ENCODE measurements at places on chromosomes 12 and 14.

DNA sequence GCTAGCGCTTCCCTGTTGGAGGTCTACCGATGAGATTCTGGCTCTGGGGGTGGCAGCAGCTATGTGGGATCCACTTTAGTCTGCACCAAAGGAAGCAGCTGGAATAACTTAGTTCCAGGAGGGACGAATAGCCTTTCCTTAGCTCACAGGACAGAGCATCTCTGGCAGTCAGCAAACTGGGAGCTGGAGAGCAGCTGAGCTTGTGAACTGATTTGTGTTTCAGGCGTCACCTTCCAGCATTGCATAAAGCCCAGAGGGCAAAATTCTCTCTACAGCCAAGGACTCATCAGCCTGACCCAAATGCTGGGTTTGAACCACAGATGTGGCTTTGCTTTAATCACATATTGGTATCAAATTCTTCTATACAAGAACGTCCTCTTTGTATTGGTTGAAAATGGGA lies 81.9 kb upstream of the PELI2 start:
- no peak for DNase-seq

- DNase-seq, result no peak
Observed at GRCh38 chr12:107105410-107105703, 12.0 kb upstream of the CRY1 start.

GRCh38 chr12:116556964-116557698 lies 2.0 kb upstream of the MAP1LC3B2 start:
- no peak for DNase-seq

DNA sequence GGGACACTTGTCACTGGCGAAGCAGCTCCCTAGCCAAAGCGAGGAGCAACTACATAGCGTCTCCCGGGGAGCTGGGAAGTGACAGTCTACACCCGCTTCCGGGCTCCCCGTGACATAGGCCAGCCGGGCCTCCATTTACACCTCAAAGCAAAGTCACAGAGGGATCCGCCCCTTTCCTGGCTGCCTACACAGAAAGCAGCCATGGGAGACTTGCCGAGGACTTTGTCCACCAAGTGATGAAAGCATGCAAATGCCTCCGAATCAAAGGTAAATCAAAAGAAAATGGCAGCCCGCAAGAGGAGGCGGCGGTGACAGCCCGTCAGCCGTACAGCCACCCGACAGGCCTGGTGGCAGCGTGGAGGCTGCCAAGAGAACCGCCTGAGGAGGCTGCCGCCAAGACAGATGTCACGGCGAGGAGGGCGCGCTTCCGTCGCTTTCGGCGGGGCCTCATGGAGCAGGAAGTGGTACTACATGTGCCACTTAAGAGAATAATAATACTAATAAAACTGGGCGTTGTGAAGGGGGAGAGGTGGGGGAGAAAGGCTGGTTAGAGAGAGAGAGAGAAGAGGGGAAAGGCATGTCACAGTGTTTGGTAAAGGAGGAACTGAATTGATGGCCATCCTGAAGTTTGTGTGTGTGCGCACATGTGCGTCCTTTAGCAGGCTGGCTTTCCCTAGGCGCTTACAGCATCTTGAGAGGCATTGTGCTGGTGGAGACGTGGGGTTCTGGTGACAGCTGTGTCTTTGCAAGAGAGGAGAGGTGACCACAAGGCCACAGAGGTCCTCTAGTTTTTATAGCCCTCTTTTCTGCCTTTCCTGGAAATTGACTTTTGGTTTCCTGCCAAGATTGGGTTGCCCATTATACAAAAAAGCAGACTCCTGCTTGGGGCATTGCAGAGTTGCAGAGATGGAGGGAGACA lies 661.7 kb downstream of the VRK1 start:
- DNase-seq, result peak; percentile 77

DNA sequence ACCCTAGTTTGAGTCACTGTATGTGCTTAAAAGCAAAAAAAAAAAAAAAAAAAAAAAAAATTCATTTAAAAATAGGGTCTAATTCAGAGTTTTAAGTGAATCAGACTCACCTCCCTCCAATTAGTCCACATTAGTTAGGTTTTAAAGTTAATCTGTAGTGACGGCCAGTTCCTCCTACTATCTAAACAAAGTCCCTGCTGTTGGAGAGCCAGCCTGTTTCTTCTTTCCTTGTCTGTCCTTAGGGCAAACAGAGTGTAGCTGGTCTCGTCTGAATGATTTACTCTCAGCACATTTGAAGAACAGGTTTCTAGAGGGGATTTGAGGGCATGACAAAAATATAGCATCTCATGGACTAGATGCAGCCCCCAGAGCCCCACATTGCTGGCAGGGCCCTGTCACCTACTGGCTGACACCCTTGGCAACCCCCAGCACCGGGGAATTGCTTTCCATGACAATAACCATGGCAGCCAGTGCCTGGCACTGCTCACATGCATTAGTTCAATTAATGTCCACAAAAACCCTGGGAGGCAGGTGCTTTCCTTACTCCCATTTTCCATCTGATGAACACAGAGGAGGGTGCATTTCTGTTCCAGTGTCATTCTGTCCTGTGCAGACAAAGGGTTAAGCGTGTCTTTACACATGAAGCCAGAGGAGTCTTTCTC lies 138.3 kb downstream of the PLXNC1 start:
- no peak for DNase-seq

DNA sequence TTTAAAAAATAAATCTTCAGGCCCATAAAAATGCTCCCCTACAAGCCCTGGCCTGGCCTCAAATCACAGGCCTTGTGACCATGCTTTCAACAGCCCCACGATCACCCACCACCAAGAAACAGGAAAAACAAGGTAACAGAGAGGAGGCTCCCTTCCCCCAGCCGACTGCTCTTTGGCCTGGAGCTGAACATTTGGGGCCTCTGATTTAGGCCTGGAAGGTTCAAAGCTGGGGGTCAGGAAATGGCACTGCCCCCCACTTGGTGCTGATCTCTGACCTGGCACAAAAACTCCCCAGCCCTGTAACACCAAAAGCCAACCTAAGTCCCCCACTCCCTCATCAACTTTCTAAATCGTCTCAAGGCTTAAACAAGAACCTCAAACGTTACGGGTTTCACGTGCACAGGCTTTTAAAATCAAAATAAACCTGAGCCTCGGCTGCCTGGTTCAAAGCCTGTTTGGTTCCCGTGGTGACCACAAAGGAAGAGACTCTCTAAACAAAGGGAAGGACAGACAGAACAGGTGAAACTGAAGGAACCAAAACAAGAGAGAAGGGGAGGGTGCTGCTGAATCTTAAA lies 9.0 kb downstream of the ACTN1 start:
- DNase-seq, result peak; percentile 57

DNA sequence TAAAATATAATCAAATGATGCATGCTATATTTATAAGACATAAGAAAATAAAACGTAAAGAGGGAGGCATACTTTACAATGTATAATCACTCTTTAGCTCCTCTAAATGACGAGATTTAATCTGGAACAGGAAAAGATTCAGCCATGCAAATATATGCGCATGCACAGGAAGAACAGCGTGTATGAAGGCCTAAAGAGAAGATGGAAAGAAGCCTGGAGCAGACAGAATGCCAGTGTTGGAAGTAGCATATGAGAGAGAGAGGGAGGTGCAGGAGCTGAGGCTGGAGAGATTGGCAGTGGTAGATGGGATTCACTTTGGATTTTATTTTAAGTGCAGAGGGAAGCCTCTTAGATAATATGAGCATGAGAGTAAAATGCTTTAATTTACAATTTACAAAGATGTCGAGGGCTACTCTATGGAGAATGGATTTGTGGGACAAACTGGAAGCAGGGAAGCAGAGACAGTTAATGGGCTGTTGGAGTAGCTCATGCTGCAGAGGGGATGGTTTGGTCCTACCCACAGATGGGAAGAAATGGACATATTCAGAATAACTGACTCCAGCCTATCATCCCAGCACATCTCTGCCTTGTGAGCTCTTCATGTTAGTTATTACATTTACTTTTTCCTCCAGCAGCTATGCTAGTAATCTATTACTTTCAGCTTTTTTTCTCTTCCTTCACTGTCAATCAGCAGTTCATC lies 411.1 kb downstream of the TMTC2 start:
- DNase-seq, result no peak

DNA sequence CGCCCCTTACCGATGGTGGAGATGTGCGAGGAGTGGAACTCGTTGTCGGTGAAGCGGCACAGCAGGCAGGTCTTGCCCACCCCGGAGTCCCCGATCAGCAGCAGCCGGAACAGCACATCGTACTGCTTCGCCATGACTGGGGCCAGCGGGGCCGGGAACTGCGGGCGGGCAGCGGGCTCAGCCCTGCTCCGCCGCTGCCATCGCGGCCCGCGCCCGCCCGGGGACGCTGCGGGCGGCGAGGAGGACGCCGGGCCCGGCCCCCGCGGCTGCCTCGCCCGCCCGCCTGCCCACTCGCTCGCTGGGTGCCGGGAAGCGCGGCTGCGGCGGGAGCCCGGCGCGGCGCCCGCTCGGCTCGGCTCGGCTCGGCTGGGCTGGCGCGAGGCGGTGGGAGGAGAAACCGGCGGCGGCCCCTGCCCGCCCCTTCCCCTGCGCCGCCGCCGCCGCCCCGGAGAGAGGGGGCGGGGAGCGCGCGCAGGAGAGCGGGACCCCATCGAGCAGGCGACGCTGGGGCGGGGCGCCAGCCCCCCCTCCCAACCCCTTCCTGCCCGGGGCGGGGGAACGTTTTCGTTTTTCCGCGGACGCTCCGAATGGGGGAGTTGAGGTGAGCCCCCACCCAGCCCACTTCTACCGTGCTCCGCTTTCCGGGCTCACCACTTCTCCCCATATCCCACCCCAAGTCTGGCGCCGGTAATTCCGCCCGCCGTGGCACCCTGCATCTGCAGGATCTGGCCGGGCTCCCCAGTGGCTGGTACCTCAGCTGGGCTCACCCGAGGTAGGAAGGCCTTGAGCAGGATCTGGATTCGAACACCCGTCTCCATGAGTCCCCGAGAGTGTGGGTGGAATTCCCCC lies at the start of gene RAB15:
RAB15 (minus strand) TSS at position 394 of the 849 bp plus-strand sequence; CDS start at position 134, 260 bp downstream.
- peak; percentile 33 for DNase-seq

DNA sequence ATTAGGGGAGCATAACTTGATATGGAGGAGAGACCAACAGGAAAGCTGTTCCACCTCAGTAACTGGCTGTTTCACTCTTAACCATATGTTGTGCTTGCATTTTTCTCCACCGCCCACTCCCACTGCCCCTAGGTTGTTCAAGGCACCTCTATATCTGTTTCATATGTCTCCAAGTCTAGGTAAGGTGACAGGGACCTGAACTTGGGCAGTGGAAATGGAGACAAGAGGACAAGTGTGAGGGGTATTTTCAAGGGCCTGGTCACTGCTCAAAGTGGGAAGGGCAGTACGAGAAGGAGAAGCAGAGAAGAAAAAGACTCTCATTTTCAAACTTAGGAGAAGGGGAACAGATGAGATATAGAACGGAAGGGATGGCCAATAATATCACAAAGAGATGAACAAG lies 3.1 kb downstream of the SLC38A1 start:
- no peak for DNase-seq

DNA sequence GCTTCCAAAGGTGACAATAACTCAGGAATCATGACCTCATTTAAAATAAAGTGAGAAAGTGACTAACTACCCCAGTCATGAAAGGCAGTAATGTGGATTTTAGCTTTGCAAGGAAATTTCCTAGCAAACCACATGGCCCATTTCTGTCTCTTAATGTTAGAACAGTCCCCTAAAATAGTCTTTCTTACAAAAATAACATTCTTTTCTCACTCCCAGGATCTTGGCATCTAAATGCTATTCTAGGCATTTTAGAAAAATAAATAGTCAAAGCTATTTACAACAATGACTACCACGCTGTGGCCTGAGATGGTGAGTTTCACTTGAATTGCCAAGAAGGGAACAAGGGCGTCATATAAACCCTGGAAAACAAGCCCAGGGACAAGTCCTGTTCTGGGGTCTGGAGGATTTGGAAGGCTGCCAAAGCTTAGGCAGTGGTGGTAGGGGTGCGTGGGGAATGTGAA lies 101.2 kb upstream of the CCDC175 start:
- no peak for DNase-seq

DNA sequence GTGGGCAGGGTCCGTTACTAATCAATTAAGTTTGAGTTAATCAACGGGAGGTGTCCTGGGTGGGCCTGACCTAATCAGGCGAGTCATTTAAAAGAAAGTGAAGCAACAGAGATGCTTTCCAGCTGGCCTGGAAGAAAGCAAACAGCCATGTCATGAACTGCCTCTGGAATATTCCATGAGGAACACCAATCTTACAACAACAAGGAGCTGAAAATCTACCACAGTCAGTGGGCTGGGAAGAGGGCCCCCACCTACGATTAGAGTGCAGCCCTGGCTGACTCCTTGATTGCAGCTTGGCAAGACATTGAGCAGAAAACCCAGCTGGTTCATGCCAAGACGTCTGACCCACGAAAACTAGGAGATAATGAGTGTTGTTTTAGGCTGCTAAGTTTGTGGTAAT lies 56.2 kb downstream of the SSPN start:
- no peak for DNase-seq

- DNase-seq, result no peak
Observed at GRCh38 chr12:104427547-104427938, 29.2 kb upstream of the CHST11 start.

Measured in activated CD4-positive, alpha-beta T cell treated with anti-CD3 and anti-CD28 coated beads, Interleukin-2, amount 50 U/mL, for 1 hour (primary cell).